Esophagus squamous epithelium (tissue), 5 donors: ENCODE measurements at places on chromosomes 7 and 10.

GRCh38 chr7:142383841-142384492 is 126.1 kb upstream of the PRSS58 start:
- DNase-seq, result no peak

GRCh38 chr7:69959789-69960499 is 361.7 kb downstream of the AUTS2 start:
- no peak for DNase-seq

DNA sequence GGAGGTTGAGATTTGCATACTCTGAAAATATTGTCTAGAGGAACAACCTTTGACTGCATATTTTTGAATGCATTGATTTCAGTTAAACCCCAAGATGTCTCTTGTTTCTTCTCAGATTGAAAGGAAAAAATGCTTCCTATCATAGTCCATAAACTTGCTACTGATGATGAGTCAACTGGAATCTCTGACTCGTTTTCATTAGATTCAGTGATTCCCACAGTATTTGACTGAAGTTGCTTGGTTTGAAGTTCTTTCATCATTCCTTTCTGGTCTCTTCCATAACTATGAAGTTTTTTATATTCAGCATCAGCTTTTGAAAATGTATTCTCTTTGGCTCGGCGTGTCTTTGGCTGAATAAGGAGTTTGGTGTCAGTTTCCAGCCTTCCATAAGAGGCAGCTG is 10.7 kb downstream of the PEX1 start:
- no peak for DNase-seq

DNA sequence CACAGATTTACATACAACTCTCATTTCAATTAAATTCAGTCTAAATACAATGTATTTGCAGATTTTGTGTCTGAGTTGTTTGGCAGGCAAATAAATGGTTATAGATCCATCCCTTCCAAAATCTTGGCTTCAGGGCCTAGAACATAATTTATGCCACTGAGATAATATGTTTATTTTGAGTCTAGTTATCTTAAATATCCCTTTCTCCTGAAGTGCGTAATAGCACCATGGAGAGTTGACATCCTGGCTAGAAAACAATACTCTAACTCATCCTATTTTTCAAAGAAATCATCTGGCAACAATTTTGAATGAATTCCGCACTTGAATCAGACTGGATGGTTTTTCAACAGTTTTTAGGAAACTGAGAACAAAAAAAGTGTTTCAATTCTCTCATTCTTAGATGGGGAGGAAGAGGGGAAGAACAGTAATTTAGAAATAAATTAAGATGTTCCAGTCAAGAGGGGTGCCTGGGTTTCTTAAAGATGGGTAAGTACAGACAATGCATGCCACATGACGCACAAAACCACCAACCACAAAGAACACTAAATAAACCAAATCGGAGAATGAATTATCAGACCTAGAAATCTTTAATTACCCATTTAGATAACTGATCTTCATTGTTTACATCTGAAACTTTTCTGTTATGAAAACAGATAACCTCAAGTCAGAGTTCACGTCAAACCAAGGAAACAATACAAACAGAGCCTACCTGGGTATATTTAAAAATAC is 228.7 kb upstream of the PTN start:
- DNase-seq, result no peak

- DNase-seq, result no peak
These were observed 580.6 kb downstream of the PHTF2 start for GRCh38 chr7:78379148-78379547.

DNA sequence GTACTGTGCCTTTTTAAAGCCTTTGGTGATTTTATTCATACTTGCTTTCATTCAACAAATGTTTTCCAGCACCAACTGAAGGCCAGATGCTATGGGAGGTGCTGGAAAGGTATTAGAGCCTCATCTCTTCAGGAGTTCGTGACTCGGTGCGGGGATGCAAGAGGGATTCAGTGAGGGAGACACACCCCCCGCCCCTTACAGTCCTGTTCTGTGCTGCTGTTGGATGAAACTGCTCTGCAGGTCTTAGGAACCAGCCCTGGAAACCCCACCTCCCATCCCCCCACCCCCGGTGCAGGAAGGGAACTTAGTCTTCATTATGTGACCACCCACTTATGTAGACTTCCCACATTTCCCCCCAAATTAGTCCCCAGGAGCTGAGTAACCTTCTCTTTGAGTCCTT is 110.4 kb downstream of the INSYN2A start:
- DNase-seq, result no peak

GRCh38 chr7:122511268-122511667 is 187.6 kb downstream of the RNF133 start:
- DNase-seq, result no peak

GRCh38 chr10:28012990-28013515 is 14.2 kb upstream of the ODAD2 start:
- no peak for DNase-seq

GRCh38 chr7:55309040-55309991 is 55.8 kb upstream of the LANCL2 start:
- DNase-seq, result no peak

DNA sequence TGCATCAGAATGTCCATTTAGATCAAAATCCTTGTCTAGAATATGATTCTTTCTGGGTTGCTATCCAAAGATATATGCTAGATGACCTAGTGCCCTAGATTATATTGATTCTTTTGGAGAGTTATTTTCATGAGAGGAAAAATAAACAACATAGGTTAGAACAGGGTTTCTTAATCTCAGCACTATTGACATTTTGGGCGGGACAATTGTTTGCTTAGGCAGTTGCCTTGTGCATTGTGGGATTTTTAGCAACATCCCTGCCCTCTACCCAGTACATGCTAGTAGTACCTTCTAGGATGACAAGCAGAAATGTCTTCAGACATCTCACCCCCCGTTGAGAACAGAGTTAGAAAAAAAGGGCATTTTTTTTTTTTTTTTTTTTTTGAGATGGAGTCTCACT is 25.1 kb upstream of the LAMB1 start:
- DNase-seq, result no peak

- DNase-seq, result no peak
These were observed 40.9 kb downstream of the JCAD start for GRCh38 chr10:30018496-30018895.

- DNase-seq, result no peak
These were observed 74.6 kb upstream of the CC2D2B start for GRCh38 chr10:95833042-95833610.
